ENCODE measurements at places on chromosomes 7 and 10.

GRCh38 chr7:4763091-4763793 is 12.2 kb upstream of the AP5Z1 start:
- no peak for DNase-seq
- H3K27me3 ChIP-seq: no peaks in the 10 kb centered on the region
- H3K27ac ChIP-seq: no peak overlapping the region
- H3K36me3 ChIP-seq: peaks cover 89% of the 10 kb centered on the region

DNA sequence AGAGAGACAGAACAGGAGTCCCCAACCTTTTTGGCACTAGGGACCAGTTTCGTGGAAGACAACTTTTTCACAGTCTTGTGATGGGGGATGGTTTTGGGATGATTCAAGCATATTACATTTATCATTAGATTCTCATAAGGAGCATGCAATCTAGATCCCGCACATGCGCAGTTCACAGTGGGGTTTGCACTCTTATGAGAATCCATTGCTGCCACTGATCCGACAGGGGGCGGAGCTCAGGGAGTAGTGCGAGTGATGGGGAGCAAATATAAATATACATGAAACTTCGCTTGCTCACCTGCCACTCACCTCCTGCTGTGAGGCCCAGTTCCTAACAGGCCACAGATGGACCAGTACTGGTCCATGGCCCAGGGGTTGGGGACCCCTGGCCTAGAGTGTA is 14.2 kb downstream of the CCL26 start:
- H3K36me3 ChIP-seq: no peaks in the 10 kb centered on the region
- H3K27me3 ChIP-seq: no peaks in the 10 kb centered on the region

- H3K27me3 ChIP-seq: no peaks in the 10 kb centered on the region
- no peak for DNase-seq
- H3K4me1 ChIP-seq: peaks cover 3% of the 10 kb centered on the region
These were observed 170.3 kb upstream of the CELF2 start for GRCh38 chr10:10847387-10847786.

DNA sequence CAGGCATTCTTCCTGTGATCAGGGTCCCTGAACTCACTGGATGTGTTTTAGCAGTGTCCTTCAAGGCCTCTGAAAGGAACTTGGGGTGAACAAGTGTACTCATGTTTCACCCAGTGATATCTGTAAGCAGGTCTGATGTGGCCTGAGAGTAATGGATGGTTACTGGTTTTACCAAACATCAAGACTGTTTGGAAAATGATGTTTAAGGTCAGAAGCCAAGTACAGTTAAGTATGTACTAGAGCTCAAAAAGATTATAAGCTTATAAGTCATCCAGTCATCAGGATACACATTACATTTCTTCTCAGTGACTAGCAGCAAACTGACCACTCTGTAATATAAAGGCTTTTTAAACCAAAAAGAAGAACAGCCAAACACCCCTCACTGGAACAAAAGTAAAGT is 79.8 kb upstream of the PTN start:
- H3K36me3 ChIP-seq: peaks cover 2% of the 10 kb centered on the region
- no peak overlapping the region for H3K4me3 ChIP-seq
- DNase-seq: no peak
- H3K27me3 ChIP-seq: no peaks in the 10 kb centered on the region

GRCh38 chr7:122975341-122975740 is 20.2 kb downstream of the TAS2R16 start:
- no peaks in the 10 kb centered on the region for H3K4me1 ChIP-seq
- no peak for DNase-seq
- no peaks in the 10 kb centered on the region for H3K27me3 ChIP-seq
- H3K36me3 ChIP-seq: no peaks in the 10 kb centered on the region

GRCh38 chr10:3400348-3400747 is 227.8 kb upstream of the PITRM1 start:
- no peak overlapping the region for H3K27ac ChIP-seq
- no peaks in the 10 kb centered on the region for H3K36me3 ChIP-seq
- H3K4me3 ChIP-seq: no peak overlapping the region

DNA sequence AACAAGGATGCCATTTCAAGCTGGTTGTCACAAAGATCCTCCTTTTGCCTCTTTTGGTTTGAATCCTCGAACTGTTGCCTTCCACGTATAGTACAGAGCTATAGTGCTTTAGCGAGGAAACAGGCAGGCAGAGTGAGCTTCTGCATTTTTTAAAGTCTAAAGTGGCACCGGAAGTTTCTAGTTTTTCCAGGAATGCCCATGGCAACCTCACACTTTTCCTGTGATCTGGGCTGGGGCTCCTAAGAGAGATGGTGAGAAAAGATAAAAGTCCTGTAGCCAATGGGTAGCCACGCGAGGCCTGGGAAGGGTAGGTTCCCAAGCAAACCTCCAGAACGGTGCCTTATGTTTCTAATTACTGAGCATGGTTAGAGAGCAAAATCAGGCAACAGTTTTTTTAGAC is 76.7 kb downstream of the CALD1 start:
- H3K27ac ChIP-seq: no peak overlapping the region
- H3K4me3 ChIP-seq: no peak overlapping the region
- H3K27me3 ChIP-seq: no peaks in the 10 kb centered on the region
- H3K4me1 ChIP-seq: no peaks in the 10 kb centered on the region
- H3K36me3 ChIP-seq: no peaks in the 10 kb centered on the region
